ENCODE measurements at places on chromosomes 4 and X.
A peak's percentile ranks its signal among the peaks of the same experiment; 100 is the strongest.

DNA sequence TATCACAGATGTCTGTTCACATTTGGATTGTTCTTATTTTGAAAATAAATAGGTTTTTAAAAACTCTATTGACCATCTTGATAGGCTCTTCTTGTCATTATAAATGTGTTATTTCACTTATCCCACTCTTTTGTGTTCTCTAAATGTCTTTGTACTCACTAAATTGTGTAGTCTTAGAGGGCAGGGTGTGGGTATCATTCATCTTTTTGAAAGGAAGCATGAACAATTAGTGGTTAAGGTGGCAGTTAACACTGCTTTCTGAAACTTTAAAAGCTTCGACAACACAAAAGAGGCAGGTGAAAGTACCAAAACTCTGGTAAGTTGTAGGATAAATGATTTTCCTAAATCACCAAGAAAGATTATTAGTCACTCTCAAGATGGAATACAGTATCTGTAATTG, 83.2 kb downstream of the IL15 start:
- no peak for ATAC-seq

GRCh38 chrX:31652650-31653049, 580.8 kb upstream of the FTHL17 start:
- ATAC-seq, result no peak

DNA sequence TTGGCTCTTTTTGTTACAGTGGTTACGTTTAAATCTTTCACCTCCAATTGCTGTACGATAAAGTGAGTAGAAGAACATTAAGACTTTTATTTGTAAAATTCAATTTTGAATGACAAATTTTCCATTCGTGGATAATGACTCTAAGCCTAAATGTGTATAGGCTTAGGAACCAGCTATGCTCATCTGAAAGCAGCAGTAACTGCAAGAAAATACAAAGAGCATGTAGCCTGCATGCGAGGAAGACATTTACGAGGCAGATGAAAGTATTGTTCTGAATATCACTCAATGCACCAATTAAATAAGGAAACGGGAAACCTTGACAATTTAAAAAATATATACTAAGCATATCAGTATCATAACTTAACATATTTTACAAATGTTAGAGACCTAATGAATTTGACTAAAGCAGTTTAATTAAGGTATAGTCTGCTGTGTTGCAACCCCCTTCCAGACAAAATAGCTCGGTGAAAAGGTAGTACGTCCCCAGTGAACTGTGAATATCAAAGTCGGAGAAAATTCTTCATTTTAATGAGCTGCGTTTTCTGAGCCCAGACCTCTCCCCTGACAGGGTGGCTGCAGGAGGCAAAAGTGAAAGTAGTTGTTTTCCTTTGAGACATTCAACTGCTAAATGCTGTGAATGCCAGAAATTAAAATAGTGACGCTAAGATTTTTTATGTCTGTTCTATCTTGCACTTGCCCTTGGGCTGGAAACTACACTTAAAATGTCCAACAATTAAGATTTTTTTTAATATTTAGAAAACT, 1236.5 kb upstream of the TENM3 start:
- ATAC-seq, result peak; percentile 50

DNA sequence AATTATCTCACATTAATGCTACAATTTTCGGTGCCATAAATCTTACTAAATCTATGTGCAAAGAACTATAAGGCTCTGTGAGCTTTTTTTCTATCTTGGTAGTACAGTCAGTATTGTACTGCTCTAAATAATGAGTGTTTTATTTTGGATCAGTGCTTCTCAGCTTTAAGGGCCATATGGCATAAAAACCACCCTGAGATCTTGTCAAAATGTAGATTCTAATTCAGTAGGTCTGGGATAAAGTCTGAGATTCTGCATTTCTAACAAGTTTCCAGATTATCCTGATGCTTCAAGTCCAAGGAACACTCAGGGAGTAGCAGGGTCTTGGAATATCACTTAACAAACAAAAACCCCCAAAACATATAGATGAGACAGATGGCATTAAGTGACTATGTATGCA, 486.5 kb downstream of the GRXCR1 start:
- ATAC-seq, result no peak

GRCh38 chrX:96538104-96538725, 146.4 kb upstream of the DIAPH2 start:
- ATAC-seq, result no peak

DNA sequence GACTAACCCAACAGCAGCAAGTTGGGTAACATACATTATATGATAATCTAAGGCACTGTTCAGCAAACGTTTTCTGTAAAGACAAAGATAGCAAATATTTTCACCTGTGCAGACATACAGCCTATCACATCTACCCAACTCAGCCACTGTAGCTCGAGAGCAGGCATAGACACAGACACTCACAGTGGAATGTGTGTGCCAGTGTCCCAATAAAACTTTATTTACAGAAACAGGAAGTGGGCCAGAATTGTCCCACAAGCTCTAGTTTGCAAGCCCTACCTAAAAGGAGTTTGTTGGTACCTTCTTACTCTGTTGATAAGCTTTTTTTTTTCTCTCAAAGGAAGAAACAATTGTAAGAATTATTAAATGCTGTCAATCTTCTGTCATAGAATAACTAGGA, 11.9 kb upstream of the FAM9A start:
- ATAC-seq, result no peak

GRCh38 chr4:31467781-31468180, 747.6 kb downstream of the PCDH7 start:
- ATAC-seq, result no peak

- no peak for ATAC-seq
Observed at GRCh38 chr4:112518675-112519074, 2.7 kb upstream of the NEUROG2 start.

- no peak for ATAC-seq
Observed at GRCh38 chr4:29276150-29276549, 1444.0 kb upstream of the PCDH7 start.

DNA sequence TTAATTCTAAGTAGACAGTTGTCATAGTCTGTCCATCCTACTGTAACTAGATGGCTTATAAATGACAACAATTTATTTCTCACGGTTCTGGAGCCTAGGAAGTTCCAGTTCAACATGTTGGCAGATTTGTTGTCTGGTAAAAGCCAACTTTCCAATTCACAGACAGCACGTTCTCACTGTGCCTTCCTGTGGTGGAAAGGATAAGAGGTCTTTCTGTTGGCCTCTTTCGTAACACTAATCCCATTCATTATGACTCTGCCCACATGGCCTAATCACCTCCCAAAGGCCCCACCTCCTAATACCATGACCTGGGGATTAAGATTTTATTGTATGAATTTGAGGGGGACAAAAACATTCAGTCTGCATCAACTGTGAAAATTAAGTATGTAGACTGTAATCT, 83.2 kb downstream of the GALNTL6 start:
- no peak for ATAC-seq

DNA sequence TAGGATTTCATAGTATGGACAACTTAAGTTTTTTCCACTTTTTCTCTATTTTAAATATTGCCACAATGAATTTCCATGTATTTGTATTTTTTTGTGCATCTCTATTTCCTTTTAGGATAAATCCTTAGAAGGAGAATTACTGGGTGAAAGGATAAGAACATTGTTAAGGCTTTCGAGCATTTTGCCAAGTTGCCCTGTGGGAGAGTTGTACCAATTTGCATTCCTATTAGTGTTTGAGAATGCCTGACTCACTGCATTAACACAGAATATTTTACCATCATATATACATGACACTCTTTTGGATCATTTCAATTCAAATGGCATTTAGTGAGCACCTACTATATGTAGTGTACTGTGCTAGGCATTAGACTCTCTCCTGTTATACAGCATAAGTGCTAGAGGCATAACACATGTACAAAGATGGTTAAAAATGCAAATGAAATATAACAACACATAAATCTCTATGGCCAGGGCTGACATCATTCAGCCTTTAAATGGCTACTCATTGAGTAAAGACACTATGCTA, 57.0 kb downstream of the PLAC1 start:
- ATAC-seq, result no peak

All from motor neuron (in vitro differentiated cells).